ENCODE measurements at places on chromosomes 6 and 20.

DNA sequence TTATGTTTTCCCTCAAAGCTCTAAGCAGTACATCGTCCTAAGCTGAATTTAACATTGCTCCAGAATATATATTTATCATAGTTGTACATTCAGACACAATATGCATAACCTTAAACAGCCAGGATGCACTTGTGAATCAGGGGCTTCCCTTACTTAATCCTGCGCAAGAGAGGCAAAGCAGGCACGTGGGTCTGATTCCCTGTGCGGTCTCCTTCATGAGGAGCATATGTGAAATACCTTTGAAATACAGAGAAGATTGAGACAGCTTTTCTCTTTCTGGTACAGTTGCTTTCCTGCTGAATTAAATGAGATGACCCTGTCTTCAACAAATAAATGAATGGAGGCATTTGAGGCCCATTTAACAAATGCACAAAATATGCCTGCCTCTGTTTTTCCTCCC is 1.5 kb downstream of the HTR1E start:
- DNase-seq: no peak

- no peak for DNase-seq
These were observed 8.3 kb upstream of the TTPAL start for GRCh38 chr20:44467289-44467883.

GRCh38 chr20:35269055-35269781 is 8.7 kb downstream of the MMP24OS start:
- peak; percentile 64 for DNase-seq

DNA sequence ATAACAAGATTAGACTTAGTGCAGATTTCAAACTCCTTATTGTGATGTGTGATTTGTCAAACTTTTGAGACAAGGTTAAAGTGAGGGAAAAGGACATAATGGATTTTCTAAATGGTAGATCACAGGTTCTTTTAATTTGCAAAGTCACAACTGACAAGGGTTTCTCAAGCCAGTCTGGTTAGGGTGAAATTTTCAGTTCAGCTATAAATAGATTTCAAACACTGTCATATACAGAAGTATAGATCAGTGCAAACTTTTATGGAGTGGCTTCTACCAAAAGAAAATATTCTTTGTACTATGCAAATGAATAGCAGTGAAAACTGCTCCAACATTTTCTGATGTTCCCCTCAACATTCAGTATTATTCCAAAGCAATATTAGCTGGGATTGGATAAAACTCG is 337.1 kb upstream of the MAN1A1 start:
- DNase-seq: no peak

GRCh38 chr6:160400446-160400845 is 52.3 kb downstream of the SLC22A3 start:
- DNase-seq: peak; percentile 49

DNA sequence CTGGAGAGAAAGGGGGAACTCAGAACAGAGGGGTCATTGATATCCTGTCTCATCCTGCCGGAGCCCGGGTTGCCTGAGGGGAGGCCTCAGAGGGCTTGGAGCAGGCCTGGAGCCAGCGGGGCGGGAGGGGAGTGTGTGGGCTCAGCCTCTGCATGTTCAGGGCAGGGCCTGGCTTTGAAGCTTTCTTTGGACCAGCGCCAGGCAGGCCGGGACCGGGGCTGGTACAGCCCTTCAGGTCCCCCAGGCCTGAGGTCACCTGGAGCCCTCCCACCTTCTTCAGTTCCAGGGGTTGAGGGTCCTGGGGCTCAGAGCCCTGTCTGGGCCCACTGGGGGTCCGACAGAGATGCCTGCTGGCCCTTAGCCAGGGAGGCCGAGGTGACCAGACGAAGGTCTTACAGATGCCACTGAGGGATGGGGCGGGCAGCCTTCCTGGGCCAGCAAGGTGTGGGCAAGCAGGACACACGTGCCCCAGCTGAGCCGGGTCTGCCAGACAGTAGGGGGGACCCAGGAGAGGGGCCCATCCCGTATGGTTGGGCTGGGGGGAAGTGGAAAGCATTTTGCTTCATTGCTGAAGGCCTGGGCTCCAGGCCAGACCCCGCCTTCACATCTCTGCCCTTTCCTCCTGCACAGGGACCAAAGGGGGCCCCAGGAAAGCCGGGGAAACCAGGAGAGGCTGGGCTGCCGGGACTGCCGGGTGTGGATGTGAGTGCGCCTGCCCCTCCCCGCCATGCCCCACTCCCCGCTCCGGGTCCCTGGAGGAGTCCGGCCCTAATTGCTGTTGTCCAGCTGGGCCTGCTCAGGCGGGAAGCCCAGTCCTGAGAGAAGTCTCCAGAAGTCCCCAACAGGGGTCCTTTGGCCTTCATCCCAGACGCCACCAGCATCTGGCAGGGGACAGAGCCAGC is 2.0 kb downstream of the COL9A3 start:
- peak; percentile 70 for DNase-seq

DNA sequence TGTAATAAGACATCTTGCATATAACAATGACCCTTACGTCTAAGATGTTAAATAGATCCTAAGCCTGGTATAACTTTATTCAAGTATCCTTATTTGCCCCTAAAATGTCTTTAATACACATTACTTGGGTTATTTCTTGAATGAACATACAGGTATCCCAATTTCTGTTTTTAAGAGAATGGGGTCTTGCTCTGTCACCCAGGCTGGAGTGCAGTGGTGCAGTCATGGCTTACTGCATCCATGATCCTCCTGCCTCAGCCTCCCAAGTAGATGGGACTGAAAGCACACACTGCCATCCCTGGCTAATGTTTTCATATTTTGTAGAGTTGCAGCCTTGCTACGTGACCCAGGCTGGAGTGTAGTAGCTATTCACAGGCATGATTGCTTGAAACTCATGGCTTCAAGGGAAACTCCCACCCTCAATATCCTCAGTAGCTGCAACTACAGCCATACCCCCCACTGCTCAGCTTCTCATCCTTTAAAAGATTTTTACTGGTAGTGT is 10.4 kb upstream of the ZNFX1 start:
- DNase-seq: no peak

- no peak for DNase-seq
These were observed 69.0 kb downstream of the BACH2 start for GRCh38 chr6:90227673-90228072.

DNA sequence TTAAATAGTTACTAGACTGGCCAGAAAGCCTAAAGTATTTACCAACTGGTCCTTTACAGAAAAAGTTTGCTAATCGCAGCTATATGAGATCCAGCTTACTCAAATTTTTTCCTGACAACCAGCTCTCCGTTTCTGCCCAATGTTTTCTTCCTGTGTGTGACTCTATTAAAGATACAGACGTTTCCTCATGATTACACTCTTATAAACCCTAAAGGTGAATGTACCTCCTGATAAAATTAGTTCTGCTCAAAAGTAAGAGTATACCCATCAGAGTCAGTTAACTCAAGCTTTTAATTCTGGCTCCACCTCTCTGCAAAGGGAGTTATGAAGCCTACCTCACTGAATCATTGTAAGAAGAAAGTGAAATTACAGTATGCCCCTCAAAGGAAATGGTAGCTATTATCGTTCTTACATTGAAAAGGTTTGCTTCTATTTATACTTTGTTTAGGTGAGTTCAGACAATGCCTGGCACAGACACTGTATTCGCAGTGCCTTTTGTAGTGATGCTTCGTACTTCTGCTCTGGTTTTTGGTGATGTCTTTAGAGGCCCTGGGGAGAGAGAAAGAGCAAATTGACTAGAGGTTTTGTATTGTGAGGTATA is 10.2 kb upstream of the MROH8 start:
- no peak for DNase-seq

DNA sequence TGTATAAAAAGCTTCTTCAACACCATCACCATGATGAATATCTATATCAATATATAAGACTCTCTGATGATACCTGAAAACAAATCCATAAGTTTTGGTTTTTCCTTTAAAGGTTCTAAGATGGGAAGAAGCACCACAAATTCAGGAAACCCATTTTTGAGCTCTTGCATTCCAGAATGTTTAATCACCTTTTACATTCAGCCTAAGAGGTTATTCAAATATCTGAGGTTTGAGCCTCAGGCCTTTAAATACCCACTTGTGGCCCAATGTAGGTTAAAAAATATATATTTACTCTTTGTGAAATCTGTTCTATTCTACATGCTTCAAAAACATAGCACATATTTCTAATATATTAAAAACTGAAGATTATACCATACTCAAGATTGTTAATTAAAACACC is 17.6 kb downstream of the HDAC2 start:
- peak; percentile 69 for DNase-seq

GRCh38 chr6:125421836-125422235 is 120.1 kb upstream of the HDDC2 start:
- peak; percentile 17 for DNase-seq

- no peak for DNase-seq
These were observed 79.4 kb downstream of the BMP6 start for GRCh38 chr6:7805078-7805849.

- no peak for DNase-seq
These were observed at the start of gene OR12D1 for GRCh38 chr6:29414588-29414987. Gene OR12D1, plus strand, starts transcription at chr6:29414928.

- DNase-seq: peak; percentile 19
These were observed 68.4 kb downstream of the RPP40 start for GRCh38 chr6:4935486-4935885.

DNA sequence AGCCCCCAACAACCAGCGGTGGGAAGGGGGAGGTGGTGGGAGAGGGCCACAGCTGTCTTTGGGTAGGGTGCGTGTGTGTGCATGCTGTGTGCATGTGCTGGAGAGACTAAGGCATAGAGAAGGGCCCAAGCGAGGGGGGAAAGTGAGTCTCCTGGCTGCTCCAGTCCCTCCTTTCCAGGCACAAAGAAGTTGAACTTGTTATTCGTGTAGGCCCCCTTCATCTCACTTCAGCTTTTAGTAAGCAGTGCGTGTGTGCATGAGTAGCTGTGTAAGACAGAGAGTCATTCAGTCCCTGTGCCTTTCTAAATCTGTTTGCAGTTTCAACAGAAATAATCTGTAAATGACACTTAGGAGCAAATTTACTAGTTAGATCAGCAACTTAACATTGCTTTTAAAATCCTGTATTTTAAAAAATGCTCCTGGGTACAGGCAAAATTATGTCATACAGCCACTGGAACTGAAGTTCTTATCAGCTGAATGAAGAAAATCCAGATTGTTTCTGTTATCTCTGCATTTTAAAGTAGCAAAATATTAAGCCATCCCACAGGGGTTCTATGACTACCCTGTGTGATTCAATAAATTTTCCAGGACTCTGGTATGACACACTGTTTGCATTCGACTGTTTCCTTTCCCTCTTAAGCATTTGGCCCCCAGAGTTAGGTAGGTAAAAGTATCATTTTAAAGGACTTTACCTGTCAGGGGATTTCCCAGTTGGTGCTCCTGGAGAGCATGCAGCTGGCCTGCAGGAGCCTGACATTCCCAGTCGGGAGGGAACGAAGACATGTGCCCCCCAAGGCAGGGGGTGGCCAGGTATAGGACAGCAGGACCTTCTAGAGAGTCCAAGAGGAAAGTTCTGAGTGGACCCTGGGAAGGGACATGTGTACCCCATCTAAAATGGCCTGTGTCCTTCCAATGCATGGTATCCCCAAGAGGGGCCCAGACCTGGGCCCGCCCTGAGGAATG is 39.0 kb downstream of the MTRES1 start:
- no peak for DNase-seq

GRCh38 chr6:33298773-33299236 is at the start of gene RGL2:
Gene RGL2, minus strand, starts transcription at chr6:33298942. Its CDS starts 332 bp downstream, at chr6:33298610.
- DNase-seq: peak; percentile 65

GRCh38 chr6:4979426-4979825 is 24.4 kb downstream of the RPP40 start:
- DNase-seq: no peak

Data from RPMI7951 (cell line).